Activated naive CD8-positive, alpha-beta T cell treated with anti-CD3 and anti-CD28 coated beads, Interleukin-2, amount 50 U/mL, for 16 hours (primary cell): ENCODE measurements at places on chromosomes 5 and 9.

GRCh38 chr9:14238518-14238917 lies 75.4 kb downstream of the NFIB start:
- DNase-seq, result no peak

DNA sequence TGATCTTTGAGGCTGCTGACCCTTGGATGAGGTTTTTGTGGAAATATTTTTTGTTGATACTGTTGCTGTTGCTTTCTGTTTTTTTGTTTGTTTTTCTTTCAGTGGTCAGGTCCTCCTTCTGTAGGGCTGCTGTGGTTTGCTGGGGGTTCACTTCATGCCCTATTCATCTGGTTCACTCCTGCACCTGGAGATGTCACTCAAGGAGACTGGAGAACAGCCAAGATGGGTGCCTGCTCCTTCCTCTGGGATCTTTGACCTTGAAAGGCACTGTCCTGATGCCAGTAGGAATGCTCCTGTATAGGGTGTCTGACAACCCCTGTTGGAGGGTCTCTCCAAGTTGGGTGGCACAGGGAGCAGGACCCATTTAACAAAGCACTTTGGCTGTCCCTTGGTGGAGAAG lies 67.0 kb upstream of the ACTBL2 start:
- DNase-seq, result no peak

GRCh38 chr9:102474357-102474756 lies 520.8 kb upstream of the CYLC2 start:
- no peak for DNase-seq

DNA sequence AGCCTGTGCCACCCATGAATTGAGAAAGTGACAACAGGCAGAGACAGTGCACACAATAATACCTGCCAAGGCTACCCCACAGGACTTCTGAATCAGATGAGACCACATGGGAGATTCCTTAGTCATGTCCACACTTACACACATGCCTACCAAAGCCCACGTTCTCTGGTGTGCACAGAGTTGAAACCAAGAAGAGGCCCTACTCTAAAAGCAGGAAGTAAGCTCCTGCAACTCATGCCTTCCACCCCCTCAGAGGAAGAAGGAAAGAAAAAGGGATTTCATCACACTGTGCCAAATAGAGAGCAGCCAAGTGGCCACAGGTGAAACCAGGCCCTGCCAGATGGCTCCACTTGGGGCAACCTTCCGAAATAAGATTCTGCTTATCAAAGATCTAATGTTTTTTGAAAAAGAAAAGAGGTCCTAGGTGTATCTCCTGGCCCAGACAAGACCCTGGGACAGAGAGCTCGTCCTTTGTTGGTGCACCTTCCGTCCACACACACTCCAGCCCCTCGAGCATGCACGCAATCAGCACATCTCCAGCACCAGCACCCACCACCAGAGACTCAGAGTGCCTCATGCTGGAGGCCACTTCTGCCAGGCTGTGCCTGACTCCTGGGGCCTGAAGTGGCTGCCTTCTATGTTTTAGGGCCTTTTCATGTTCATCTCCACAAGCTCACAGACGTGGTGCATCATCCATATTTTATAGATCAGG lies 114.6 kb upstream of the SPOCK1 start:
- DNase-seq, result no peak

- DNase-seq, result no peak
Measured at GRCh38 chr5:57184322-57184721, 10.5 kb downstream of the GPBP1 start.

DNA sequence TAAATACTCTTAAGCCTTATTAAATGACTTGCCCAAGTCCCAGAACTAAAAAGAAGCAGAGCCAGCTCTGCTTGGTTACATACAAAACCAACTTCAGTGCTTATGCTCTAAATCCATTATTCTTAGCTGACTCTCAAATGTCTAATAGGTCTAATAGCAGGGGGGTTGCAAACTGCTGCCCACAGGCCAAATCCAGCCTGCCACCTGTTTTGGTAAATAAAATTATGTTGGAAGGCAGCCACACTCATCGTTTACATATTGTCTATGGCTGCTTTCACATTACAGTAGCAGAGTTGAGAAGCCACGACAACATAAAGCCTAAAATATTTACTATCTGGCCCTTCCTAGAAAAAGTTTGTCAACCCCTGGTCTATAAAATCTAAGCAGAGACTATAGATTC lies 69.0 kb downstream of the KLHL3 start:
- DNase-seq, result no peak

GRCh38 chr9:89473762-89474469 lies 24.0 kb downstream of the SEMA4D start:
- DNase-seq, result no peak

GRCh38 chr9:121568343-121569265 lies 69.0 kb upstream of the GGTA1 start:
- DNase-seq, result no peak

GRCh38 chr5:57816108-57816507 lies 333.5 kb upstream of the ACTBL2 start:
- DNase-seq, result no peak

GRCh38 chr9:124939944-124940343 lies 939 bp downstream of the GOLGA1 start:
- DNase-seq, result no peak

- no peak for DNase-seq
Measured at GRCh38 chr9:135163023-135163780, 75.7 kb downstream of the OLFM1 start.

GRCh38 chr9:131999692-132000551 lies 79.7 kb downstream of the MED27 start:
- DNase-seq, result no peak

GRCh38 chr9:1946526-1947283 lies 68.4 kb upstream of the SMARCA2 start:
- no peak for DNase-seq

GRCh38 chr9:138053996-138054752 lies 176.6 kb downstream of the CACNA1B start:
- no peak for DNase-seq

- no peak for DNase-seq
Measured at GRCh38 chr5:135457424-135458071, 5.4 kb upstream of the TIFAB start.

DNA sequence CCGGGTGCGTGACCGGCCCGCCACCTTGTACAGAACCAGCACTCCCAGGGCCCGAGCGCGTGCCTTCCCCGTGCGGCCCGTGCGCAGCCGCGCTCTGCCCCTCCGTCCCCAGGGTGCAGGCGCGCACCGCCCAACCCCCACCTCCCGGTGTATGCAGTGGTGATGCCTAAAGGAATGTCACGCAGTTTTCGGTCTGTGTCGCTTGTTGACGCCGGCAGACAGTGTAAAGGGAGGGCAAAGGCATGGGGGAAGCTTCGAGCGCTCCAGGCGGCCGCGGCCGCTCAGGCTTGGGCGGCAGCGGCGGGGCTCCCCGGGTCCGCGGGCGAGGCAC lies 1.3 kb downstream of the LRRC26 start:
- no peak for DNase-seq

- DNase-seq, result no peak
Measured at GRCh38 chr9:124696101-124696500, 75.0 kb downstream of the NR6A1 start.

- no peak for DNase-seq
Measured at GRCh38 chr9:81601639-81602623, 87.4 kb downstream of the TLE1 start.

- DNase-seq, result no peak
Measured at GRCh38 chr5:73137563-73138530, 17.5 kb downstream of the TMEM171 start.

DNA sequence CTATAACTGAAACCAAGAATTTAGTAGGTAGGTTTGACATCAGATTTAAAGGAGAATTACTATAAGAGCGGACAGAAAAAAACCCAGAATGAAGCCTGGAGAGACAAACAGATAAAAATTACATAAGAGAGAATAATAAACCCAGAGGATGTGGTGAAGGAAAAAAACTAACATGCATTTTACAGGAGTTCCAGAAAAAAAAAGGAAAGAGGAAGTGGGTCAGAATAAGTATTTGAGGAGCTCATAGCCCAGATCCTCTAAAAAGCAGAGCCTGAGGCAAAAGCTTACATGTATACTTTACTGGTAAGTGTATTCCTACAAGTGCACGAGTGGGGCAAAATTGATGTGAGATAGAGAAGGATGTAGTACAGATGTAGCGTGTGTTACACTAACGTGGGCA lies 43.1 kb upstream of the NAA35 start:
- DNase-seq, result no peak

DNA sequence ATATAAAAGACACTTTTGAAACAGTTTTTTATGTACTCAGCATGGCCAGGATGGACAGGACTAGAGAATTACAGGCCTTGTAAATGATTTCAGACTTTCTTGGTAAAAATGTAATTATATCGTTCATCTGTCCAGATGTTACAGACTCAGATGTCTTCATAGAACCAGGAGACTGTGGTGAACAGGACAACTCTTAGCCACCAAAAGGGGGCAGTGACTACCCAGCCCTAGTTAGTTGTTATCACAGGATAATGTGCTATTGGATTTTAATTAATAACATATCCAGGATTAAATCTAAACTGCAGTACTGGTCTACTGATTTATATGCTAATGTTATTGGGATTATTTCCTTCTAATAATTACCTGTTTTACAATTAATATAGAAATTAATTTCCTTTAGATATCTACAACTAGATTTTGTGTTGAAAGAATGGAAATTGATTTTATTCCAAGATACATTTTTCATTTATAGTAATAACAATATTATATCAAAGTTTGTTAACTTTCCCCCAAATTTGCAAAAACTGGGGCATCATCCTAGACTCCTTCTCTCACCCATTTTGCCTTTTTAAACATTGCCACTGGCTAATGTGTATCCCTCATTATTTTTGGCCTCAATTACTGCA lies 99.4 kb downstream of the MTREX start:
- DNase-seq, result no peak

GRCh38 chr9:85079349-85079748 lies 409.8 kb downstream of the NTRK2 start:
- DNase-seq, result no peak

DNA sequence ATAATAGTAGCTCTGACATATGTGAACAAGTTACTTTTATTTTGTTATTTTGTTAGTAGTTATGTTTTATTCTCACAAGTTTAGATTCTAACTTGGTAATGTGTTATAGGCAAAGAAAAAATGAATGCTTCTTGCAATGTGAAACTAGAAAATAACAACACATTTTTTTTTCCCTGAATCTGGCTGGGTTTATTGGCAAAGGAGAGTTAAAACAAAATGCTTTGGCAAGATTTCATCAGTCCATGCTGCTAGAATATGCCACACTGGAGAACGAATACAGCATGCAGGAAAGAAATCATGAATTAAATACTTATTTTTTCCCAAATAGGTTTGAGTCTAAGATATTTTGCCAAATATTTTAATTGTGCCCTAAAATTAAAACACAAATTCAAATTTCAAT lies 1048.1 kb upstream of the ACO1 start:
- DNase-seq, result no peak

GRCh38 chr5:80615266-80615914 lies 39.1 kb upstream of the MSH3 start:
- no peak for DNase-seq

- DNase-seq, result no peak
Measured at GRCh38 chr9:100492952-100493351, 20.0 kb downstream of the TMEFF1 start.

DNA sequence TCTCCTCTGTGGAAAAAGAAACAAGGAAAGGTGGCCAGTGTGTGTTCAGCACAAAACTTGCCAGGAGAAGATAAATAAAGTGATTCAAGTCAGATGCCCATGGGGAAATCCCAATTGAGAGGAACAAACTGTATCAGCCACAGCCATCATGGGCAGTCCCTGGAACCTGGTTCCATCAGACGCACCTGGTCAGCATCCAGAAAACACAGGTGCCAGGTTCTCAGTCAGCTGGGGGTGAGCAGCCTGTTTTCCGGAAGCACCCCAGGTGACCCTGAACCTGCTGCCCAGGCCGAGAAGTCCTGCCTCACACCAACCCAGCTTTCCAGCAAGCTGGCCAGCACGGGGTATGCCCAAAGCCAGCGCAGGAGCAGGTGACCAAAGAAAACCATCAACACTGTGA lies 30.5 kb downstream of the PTCH1 start:
- no peak for DNase-seq

GRCh38 chr5:162593881-162594280 lies 526.3 kb downstream of the GABRG2 start:
- DNase-seq, result no peak

GRCh38 chr9:35172878-35173277 lies 11.1 kb downstream of the UNC13B start:
- DNase-seq, result no peak

GRCh38 chr9:76927540-76928240 lies 21.8 kb upstream of the PRUNE2 start:
- DNase-seq, result no peak

- DNase-seq, result no peak
Measured at GRCh38 chr5:134446938-134447337, 35.3 kb upstream of the CDKN2AIPNL start.

DNA sequence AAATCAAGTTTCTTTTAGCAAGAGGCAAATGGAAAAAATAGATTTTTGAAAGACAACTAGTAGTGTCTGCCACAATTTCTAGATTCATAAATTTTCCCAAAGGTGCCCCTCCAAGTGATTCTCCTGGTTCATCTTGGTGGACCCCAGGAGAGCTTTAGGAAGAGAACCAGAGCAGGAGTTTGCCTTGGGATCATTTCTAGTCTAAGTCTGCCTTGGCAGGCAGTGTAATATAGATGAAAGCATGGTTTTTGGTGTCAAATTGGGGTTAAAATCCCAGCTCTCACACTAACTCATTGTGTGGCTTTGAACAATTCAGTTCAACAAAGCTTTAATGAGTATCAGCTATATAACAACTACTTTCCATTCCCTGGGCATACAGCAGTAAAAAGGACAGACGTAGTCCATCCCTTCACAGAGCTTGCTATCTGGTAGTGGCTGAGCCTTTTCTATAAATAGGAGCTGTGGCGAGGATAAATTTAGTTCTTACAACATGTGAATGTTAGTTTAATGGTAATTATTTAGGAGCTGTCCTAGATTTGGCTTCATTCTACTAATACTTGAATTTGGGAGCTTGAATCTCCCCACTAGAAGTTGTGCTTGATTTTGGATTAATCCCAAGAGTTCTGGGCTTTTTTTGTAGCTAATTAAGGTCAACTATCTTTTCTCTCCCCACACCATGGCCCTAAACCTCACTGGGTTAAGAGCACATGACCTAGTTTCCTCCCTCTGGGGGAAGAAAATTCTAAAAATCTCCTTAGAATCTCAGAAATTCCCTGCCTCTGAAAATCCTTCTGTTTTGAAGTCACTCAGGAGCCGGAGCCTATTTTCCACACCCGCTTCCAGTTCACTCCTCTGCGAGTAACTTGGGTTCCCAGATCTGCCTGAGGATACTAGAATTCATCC lies 197.8 kb downstream of the PCSK1 start:
- DNase-seq, result no peak

- no peak for DNase-seq
Measured at GRCh38 chr5:122972877-122973276, 63.6 kb downstream of the PPIC start.

DNA sequence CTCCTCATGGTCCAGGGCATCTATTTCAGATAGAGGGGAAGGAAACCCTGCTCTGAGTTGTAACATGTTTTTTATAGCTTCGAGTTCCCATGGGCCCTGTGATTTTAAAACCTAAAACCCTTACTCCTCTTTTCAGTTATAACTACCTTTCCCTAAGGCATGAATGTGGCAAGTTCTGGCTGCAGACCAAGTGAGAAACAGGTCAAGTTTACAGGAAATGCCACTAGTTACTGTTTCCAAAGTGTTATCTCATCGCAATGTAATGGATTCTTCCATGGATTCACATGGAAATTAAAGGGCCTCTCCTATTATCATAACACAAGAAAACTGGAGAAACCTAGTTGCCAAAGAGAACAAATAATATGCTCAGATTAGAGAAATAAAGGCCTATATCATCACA lies 574.5 kb upstream of the GRAMD2B start:
- DNase-seq, result no peak
